ENCODE measurements at places on chromosomes 5 and 9.

- no peak for DNase-seq
These were observed 225.0 kb downstream of the ESM1 start for GRCh38 chr5:54760182-54760935.

DNA sequence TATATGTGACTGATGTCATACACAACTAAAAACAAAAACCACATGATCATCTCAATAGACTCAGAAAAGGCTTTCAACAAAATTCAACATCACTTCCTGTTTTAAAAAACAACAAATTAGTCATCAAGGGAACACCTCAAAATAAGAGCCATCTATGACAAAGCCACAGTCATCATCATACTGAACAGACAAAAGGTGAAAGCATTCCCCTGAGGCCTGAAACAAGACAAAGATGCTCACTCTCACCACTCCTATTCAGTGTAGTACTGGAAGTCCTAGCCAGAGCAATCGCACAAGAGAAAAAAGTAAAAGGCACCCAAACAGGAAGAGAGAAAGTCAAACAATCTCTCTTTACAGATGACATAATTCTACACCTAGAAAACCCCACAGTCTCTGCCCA lies 893.5 kb upstream of the EDIL3 start:
- no peak for DNase-seq

- no peak for DNase-seq
These were observed 13.6 kb upstream of the GPX3 start for GRCh38 chr5:151006704-151007334.

GRCh38 chr5:151740336-151740942 lies 18.0 kb downstream of the ATOX1 start:
- peak; percentile 42 for DNase-seq

GRCh38 chr5:175282611-175283225 lies 161.3 kb downstream of the DRD1 start:
- no peak for DNase-seq

DNA sequence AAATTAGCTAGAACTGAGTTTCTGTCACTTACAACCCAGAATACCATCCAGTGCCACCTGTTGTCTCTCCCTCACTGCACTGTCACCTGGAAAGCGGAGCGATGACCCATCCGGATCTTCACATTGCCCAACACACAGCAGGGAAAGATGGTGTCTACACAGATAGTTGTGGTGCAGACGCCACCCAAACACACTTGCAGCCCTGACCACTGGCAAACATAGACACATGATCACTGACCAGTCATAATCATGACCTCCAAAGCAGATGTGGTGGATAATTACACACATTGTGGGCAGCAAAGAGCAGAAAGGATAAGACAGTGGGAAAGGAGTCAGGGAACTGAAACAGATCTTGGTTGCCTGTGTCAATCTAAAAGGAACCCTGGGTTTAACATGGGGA lies 64.7 kb downstream of the GABBR2 start:
- DNase-seq, result no peak

DNA sequence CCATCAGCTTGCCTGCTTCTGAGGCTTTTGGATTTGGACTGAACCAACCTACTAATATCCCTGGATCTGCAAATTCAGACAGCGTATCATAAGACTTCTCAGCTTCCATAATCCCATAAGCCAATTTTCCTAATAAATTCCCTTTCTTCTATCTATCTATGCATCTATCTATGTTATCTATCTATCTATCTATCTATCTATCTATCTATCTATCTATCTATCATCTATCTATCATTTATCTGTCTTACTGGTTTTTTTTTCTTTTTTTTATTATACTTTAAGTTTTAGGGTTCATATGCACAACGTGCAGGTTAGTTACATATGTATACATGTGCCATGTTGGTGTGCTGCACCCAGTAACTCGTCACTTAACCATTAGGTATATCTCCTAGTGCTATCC lies 2045.4 kb upstream of the CDH6 start:
- no peak for DNase-seq

DNA sequence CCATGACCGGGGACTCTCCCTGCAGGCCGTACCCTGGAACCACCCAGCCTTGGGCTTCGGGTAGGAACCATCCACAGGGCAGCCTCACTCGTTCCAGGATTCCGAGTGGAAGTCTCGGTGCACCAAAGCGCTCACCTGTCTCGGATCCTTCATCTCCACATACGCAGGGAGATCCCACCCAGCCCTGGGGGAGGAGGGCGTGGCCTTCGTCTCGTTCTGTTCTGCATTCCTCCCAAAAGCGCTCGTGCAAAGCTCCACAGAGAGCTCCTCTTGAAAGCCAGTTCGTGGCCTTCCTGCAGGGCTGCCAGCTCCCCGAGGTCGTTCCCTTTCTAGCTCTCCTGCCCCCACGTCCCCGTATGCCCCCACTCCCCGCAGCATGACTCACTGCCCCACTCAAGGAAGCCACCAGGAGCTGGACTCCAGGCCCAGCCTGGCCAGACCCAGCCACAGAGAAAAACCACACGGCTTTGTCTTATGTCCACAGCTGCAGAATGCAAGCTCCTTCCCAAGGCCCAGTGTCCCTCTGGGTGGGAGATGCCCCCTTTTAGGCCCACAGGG lies 65.0 kb upstream of the SARDH start:
- no peak for DNase-seq

GRCh38 chr9:81396528-81396927 lies 292.8 kb downstream of the TLE1 start:
- no peak for DNase-seq

Measured in activated gamma-delta T cell treated with Interleukin-2 at 50 U/mL for 16 hours (primary cell).